T-cell (primary cell): ENCODE measurements at places on chromosomes 12 and 14.

- peaks cover 22% of the 10 kb centered on the region for H3K4me1 ChIP-seq
- H3K27ac ChIP-seq: no peak overlapping the region
- no peak for DNase-seq
- H3K4me3 ChIP-seq: no peak overlapping the region
Measured at GRCh38 chr12:124769163-124769530, 94.5 kb downstream of the SCARB1 start.

DNA sequence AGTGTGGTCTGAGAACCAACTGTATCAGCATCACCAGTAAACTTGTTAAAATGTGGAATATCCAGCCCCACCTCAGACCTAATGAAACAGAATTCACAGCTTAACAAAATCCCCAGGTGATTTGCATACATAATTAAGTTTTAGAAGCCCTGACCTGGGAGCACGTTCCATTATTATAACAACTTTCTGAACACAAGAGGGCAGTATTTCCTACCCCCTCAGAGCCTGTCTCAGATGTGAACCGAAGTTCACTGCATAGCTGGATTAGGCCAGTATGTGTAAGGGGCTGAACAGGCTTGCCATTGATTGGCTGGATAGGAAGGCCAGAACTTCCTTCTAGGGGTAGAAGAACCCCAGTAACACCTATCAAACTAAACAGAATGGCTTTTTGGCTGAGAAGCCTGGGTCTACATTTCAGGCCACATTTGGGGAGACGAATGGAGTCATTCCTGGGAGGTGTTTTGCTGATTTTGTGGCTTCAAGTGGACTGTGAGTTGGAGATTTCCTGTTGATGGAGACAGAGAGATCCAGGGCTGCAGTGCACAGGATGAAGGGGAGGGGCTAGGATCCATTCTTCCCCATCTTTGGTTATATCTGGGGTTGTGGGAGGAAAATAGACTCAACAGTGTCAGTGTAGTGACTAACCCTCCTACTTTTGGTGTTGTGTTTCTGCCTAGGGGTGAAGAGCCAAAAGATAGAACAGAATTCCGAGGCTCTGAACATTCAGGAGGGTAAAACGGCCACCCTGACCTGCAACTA, 94.7 kb upstream of the OR4E1 start:
- H3K36me3 ChIP-seq: no peaks in the 10 kb centered on the region
- H3K4me3 ChIP-seq: no peak overlapping the region
- no peaks in the 10 kb centered on the region for H3K27me3 ChIP-seq
- DNase-seq: no peak

DNA sequence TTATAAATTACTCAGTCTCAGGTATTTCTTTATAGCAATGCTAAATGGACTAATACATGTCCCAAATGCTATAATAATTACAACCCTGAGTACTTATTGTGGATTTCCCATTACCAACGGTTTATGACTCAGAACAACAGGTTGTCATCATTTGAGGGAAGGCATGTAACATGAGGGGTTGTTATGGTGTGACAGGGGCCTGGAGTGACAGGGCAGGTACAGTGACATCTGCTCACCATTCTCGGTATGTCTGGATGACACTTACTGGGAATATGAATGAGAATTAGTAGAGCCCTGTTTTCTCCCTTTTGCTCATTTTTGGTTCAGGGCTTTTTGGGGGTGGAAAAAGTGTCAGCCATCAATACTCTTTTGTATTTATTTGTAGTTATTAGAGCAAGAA, 36.2 kb upstream of the FERMT2 start:
- H3K27ac ChIP-seq: no peak overlapping the region
- no peak for DNase-seq
- H3K27me3 ChIP-seq: no peaks in the 10 kb centered on the region
- H3K36me3 ChIP-seq: no peaks in the 10 kb centered on the region
- no peaks in the 10 kb centered on the region for H3K4me1 ChIP-seq

DNA sequence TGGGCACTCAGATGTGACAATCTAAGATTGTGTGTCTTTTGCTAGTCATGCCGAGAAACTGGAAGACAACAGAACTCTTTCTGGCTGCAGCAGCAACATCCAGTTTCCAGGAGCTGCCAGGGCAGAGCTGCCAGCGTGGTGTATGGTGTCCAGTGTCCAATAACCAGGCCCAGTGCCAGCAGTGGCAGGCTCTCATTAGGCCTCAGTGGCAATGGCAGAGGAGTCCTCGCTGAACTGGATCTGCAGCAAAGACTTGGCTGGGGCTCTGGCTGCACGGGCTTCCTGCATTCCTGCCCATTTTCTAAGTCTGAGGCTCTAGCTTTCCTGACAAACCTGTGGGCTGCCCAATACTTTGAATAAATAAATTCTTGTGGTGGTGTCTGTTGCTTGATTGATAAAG, 26.2 kb upstream of the PPM1A start:
- no peaks in the 10 kb centered on the region for H3K4me1 ChIP-seq
- H3K36me3 ChIP-seq: no peaks in the 10 kb centered on the region
- DNase-seq: no peak

DNA sequence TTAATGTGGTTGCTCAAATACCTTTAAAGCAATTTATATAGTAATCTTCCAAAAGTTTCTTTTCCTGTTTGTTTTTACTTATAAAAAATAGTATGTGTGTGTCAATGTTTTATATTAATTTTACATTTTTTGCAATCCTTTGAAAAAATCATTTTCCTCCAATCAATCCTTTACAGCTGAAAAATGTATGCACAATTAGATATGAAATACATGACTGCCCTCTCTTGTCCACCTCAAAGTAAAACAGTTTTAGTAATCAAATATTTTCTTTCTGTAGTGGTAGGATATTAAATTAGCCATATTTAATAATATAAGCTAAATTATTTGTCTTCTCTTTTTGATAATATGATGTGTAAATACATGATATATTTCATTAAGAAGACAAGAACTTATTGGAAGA, 269.9 kb downstream of the ADAMTS20 start:
- H3K36me3 ChIP-seq: no peaks in the 10 kb centered on the region
- DNase-seq: no peak
- no peaks in the 10 kb centered on the region for H3K4me1 ChIP-seq
- H3K4me3 ChIP-seq: no peak overlapping the region

- no peaks in the 10 kb centered on the region for H3K36me3 ChIP-seq
- DNase-seq: no peak
- H3K4me3 ChIP-seq: no peak overlapping the region
- H3K27me3 ChIP-seq: no peaks in the 10 kb centered on the region
- H3K4me1 ChIP-seq: peaks cover 8% of the 10 kb centered on the region
Measured at GRCh38 chr14:68471029-68471963, 321.6 kb downstream of the ZFP36L1 start.

GRCh38 chr12:65139389-65139788, 18.3 kb upstream of the WIF1 start:
- no peak overlapping the region for H3K27ac ChIP-seq
- H3K27me3 ChIP-seq: no peaks in the 10 kb centered on the region
- H3K36me3 ChIP-seq: no peaks in the 10 kb centered on the region
- H3K4me1 ChIP-seq: no peaks in the 10 kb centered on the region
- H3K4me3 ChIP-seq: no peak overlapping the region
- DNase-seq: no peak

DNA sequence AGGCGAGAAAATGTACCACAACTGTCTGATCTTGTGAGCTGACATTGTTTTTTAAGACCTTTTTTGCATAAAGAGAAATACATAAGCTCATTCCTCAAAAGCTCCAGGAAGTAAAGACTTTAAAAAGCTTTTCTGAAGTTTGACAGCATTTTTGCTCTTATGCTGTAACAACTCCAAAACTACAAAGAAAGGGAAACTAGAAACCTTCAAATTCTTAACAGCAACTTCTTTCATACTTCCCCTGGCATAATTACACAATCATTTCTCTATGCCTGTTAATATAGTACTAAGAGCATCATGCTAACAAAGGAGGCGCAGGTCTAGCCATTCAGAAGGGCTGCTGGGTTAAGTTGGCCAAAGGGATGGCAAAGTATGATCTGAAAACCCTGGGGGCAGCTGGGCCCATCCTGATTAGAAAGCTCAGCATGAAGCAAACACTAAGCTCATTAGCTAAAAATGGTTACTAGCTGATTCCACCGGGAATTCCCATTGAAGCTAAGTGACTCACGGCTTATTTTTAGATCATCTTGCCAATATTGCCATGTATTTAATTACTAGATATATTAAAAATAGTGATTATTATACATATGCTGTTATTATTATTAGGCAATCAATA, 26.1 kb upstream of the ANP32D start:
- H3K4me3 ChIP-seq: no peak overlapping the region
- H3K4me1 ChIP-seq: peaks cover 4% of the 10 kb centered on the region
- no peak overlapping the region for H3K27ac ChIP-seq
- H3K36me3 ChIP-seq: no peaks in the 10 kb centered on the region

DNA sequence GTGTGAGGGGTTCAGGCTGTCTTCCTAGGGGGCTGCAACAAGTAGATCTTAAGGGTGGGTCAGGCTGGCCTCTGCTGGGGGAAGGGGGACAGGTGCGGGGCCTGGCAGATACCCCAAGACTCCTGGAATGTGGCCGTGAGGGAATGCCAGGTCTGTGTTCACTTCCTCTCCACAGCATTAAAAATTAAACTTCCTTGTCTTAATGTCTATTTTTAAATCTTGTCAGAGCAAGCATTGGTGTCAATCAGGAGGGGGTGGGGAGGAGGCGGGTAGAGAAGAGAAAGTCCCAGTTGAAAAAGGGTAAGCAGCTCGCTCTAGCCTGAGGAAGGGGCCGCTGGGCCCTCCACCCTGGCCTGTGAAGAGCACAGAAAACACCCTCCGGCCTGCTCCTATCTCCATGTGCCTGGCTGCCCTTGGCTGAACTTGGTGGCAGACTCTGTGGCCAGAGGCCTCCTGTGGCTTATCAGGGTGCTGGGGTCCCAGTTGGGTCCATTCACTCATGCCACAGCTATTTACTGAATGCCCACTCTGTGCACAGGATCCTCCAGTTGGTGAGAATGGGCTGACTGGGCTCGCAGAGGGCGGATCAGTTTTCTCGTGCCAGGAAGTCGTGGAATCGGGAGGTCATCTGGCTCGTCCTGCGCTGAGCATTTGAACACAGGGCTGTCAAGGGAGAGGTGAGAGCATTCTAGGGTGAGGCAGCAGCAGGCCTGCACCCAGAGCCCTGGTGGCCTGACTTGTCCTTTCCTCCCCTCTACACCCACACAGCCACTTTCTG, 128.8 kb downstream of the TSPAN9 start:
- H3K27ac ChIP-seq: no peak overlapping the region
- H3K36me3 ChIP-seq: no peaks in the 10 kb centered on the region
- H3K4me3 ChIP-seq: no peak overlapping the region
- DNase-seq: no peak

DNA sequence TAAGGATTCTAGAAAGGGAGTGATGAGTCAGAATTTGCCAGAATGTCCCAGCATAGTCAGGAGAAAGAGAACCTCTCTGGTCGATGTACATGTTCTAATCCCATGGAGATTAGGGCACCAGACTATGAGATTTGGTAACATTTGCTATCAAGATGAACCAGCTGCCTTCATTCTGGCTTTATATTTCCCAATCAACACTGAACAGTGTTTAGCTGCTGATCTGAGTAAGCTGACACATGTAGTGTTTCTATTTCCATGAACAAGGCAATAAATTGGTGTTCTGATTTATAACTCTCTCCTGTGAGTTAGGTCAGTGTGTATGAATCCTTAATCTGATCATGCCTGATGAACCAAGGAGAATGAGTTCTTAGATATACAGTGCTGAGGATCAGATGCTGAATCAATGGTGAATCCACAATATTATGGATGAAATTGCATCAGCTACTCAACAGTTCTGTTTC, 158.0 kb upstream of the AMIGO2 start:
- no peak overlapping the region for H3K4me3 ChIP-seq
- peaks cover 28% of the 10 kb centered on the region for H3K4me1 ChIP-seq
- H3K27me3 ChIP-seq: no peaks in the 10 kb centered on the region

- H3K4me3 ChIP-seq: no peak overlapping the region
- no peaks in the 10 kb centered on the region for H3K36me3 ChIP-seq
- H3K4me1 ChIP-seq: no peaks in the 10 kb centered on the region
- DNase-seq: no peak
- no peaks in the 10 kb centered on the region for H3K27me3 ChIP-seq
Measured at GRCh38 chr14:57502586-57503254, 9.1 kb upstream of the CCDC198 start.

DNA sequence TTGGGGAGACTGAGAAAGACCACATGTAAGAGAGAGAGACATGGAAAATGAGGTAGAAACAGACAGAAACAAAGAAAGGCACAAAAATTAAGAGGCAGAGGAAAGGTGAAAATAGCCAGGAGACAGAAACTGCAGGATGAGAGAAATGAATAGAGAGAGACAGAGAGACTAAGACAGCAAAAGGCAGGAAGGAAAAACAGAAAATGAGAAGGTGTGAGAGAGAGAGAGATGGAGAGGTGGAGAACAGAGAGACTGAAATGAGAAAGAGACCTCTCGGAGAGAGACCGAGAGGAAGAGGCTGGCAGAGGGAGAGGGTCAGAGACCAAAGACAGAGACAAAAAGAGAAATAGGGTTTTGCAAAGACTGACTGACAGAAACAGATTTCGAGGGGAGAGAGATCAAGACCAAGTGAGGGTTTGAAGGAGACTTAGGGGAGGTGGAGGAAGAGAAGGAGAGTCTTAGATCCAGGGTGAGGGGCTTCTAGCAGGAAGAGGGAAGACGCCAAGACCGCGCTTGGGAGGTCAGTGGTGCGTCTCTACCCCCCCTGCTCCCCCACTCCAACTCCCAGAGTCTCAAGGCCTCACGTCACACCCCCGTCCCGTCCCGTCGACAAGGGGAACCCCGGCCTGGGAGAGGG, 1.1 kb upstream of the AQP5 start:
- no peak for DNase-seq
- H3K27me3 ChIP-seq: peaks cover 7% of the 10 kb centered on the region
- no peak overlapping the region for H3K27ac ChIP-seq

- H3K27ac ChIP-seq: no peak overlapping the region
- no peak overlapping the region for H3K4me3 ChIP-seq
- DNase-seq: no peak
- H3K36me3 ChIP-seq: no peaks in the 10 kb centered on the region
- H3K4me1 ChIP-seq: no peaks in the 10 kb centered on the region
Measured at GRCh38 chr14:85508863-85509262, 21.1 kb upstream of the FLRT2 start.

DNA sequence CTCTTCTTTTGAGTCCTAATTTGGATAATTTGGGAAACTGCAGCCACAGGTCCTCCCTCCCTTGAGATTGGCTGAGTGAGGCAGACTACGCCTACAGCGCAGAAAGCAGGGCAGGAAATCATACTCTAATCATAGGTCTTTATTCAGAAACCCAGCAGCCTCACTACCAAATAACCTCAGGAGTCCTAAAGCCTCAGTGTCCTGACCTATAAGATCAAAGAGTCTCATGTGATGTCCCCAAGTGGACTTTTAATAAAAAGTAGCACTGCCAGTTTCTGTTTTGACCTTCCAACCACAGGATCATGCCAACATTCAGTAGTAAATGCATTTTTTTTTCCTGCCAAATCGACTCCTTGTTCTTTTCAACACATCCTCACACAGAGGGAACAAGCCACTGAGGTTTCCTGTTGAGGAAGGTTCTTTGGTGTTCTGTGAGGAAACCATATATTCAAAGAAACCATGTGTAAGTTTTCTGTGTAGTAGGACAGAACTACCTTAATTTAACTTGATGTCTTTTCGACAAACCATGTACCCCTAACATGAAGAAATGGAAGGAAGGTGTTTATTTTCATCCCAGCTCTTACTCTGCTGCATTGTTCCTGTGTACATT, 72.2 kb downstream of the VCPKMT start:
- DNase-seq: no peak
- H3K36me3 ChIP-seq: no peaks in the 10 kb centered on the region
- peak overlapping the region; percentile 87 for H3K27ac ChIP-seq
- H3K4me1 ChIP-seq: peaks cover 53% of the 10 kb centered on the region
- no peak overlapping the region for H3K4me3 ChIP-seq
- H3K27me3 ChIP-seq: no peaks in the 10 kb centered on the region
